ENCODE measurements at places on chromosomes 5 and 9.

GRCh38 chr5:6439588-6440550 lies 8.8 kb upstream of the UBE2QL1 start:
- no peak for DNase-seq

GRCh38 chr9:37121881-37122280 lies 1.5 kb downstream of the ZCCHC7 start:
- no peak for DNase-seq

DNA sequence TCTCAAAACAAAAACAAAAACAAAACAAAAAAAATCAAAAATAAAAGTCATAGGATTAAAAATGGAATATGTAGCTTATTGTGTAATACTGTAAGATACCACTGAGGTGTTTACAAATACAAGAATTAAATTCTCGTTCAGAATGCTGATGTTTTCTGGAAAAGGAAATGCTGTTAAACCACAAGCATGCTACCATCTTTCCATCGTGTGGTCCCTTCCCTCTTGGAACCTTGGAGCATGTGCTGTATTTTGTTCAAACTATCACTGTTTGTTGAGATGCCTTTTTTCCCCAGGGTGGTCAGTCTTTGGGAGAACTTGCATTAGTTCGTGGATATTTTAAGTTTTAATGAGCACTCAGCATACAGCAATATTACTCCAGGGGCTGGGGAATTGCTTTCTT lies 39.7 kb downstream of the SUB1 start:
- DNase-seq, result no peak

DNA sequence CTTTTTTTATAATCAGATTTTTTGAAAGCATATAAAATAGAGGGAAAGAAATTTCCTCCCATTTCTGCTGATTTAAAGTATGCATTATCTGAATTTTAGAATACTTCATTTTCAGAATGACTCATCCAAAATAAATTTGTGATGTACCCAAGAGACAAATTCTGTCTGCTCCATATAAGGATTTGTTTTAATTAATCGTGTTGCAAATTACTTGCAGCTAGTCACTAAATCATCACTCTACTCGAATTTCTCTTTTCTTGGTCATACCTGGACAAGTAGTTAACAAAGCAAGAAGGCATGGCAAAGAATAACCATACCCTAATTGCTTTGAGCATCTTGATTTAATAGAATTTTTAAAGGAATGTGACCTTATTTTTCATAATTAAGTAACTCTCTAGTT lies 284.1 kb upstream of the GRAMD2B start:
- DNase-seq, result no peak

GRCh38 chr5:439636-440035 lies 3.3 kb upstream of the EXOC3 start:
- DNase-seq, result no peak

DNA sequence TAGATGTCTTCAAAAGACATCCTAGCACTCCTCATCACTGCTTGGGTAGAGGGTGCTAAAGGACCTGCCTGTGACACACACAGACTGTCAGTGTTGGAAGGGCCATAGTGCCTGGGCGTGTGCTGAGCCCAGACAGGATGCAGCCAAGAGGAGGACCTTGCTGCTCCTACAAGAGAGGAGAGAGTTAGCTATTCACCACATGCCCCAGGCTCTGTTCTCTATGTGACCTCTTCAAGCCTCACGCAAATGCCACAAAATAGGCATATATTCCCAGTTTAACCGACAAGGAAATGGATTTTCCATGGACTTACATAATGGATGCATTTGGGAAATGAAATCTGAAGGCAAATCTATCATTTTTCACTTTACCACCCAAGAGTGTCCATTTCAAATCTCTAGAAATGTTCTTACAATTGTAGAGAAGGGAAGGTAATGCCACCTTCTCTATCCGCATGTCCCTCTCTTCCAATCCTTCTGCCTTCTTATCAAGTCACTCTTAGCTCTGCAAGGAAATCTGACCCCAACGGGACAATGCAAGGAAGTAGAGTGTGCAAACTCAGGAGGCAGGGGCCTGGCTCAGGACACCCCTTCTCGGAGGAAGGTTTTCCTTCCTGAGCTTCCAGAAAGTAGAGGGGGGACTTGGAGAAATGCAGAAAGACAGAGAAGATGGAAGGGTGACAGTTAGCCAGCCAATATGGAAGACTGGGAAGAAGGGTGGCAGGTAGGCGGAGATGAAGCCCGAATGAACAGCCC lies 49.5 kb downstream of the TRIM32 start:
- DNase-seq, result no peak

DNA sequence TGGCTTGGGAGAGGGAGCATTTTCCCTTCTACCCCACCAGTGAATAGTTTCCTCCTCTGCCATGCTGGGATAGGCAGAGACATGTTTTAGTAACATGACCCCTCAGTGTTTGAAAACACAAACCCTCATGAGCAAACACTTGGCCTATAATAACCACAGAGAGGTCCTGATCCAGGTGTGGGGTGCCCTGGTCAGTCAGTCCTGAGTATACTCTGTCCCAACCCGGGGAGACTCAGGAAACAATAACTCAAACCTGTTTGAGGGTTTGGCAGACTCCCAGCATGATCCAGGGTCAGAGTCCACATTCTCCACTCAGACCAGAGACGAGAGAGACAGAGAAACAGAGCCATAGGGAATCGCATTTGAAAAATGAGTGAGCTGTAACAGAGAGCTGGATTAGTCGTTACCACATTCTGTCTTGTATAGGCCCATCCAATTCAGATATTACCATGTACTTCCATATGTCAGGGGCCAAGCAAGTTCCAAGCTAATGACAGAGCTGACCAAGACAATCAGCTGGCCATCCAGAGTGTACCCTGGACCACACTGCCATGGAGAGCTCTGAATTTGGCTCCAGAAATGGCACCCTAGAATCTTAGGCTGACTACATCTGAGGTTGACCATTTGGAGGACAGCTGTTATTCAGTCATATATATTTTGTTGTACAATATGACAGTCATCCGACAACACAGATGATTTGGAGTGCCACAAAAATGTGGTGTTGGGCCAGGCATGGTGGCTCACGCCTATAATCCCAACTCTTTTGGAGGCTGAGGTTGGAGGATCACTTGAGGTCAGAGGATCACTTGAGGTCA lies 4.2 kb upstream of the CA9 start:
- peak; percentile 38 for DNase-seq

GRCh38 chr5:36529142-36529541 lies 77.3 kb upstream of the SLC1A3 start:
- no peak for DNase-seq

GRCh38 chr9:90890146-90890810 lies 88.7 kb downstream of the SYK start:
- DNase-seq, result no peak

DNA sequence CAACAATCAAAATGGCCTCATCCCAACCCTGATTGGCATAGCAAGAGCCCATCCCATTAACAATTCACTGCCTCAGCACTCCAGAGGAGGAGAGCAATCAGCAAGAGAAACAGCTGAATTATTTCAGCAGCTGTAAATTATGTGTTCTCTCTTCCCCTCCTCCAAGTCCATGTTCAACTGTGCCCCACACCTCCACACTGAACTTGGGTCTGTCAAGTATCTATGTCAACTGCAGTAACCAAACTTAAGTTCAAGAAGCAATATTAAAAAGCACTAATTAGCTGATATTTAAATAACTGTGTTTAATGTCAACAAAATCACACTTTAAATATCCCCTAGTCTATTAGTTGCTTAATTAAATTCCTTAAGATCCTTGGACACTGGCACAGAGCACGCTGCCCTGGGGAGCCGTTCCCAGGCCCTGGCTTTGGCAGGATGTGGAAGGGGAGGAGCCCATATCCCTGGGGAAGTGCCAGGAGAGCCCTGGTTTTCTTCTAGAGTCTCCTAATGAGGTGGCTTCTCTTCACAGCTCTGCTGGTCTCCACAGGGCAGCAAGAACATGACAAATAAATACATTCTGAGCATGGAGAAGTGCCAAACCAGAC lies 50.6 kb downstream of the SIL1 start:
- peak; percentile 94 for DNase-seq

DNA sequence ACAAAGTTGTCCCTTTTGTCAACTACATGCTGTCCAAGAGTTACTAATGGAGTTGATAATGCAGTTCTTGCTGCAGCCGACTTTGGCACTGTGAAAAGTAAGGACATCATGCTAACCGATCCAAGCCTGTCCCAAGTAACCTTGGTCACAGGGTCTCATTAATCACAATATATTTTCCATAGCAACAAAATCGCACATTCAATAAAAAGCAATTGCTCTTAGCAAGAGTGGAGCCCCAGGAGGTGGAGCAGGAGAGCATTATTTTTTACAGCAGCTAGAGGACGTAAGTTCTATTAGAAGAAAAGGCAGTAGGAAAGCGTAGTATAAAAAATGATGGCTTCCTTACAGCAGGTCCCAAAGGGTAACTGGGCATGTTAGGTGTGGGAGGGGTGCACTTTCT lies 570.3 kb downstream of the EBF1 start:
- no peak for DNase-seq

DNA sequence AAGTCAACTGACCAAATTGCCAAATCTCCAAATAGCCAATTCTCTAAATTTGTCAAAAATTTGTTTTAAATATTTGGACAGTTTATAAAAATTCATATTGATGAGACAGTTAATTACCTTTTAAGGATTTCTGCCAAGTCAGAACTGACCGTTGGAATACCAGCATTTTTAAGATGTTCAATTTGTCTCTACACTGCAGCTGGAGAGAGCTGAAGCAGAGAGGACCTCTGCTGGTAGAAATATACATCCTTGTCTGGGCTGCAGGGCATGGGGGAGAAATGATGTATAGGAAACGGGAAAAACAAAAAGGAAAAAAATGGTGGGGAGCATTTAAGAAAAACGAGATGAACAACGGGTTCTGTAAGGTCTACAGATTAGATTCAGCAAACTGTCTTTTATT lies 16.8 kb downstream of the NR6A1 start:
- DNase-seq, result peak; percentile 47

- no peak for DNase-seq
Observed at GRCh38 chr9:105258225-105258737, 13.8 kb downstream of the SLC44A1 start.
